ENCODE measurements at places on chromosomes 16 and 17. TPM values are rescaled to one million over a fixed set of nuclear protein-coding genes. Genes with fewer than 3 reads are reported as not detected.

The TP53TG3 gene
- total RNA-seq = not detected

The CYB5B gene
- total RNA-seq = 41.3 TPM

The EVI2A gene
- total RNA-seq = 0.21 TPM

The CACNG1 gene
- not detected for total RNA-seq

The SPATA22 gene
- total RNA-seq = not detected

The SLC52A1 gene
- 0.70 TPM for total RNA-seq

The TBC1D3E gene
- not detected for total RNA-seq

The TPSB2 gene
- total RNA-seq = not detected

The TTLL6 gene
- not detected for total RNA-seq

The ELOB gene
- 643 TPM for total RNA-seq

The IRX3 gene
- total RNA-seq = 13.1 TPM

The PRSS8 gene
- 81.1 TPM for total RNA-seq

The KCTD13 gene
- 9.0 TPM for total RNA-seq

The ITGB4 gene
- 873 TPM for total RNA-seq

The ADGRG3 gene
- total RNA-seq = not detected

The TBX2 gene
- total RNA-seq = 1.4 TPM

The PROCA1 gene
- total RNA-seq = 0.21 TPM

The AGRP gene
- total RNA-seq = not detected

The KRTAP9-8 gene
- total RNA-seq = not detected

The C1QL1 gene
- total RNA-seq = 0.71 TPM

The PTX4 gene
- not detected for total RNA-seq

The TEDC2 gene
- total RNA-seq = 19.5 TPM

The CACNG4 gene
- 0.99 TPM for total RNA-seq

The CHST4 gene
- not detected for total RNA-seq

The DUS1L gene
- total RNA-seq = 76.2 TPM

The ZP2 gene
- total RNA-seq = not detected

The C16orf74 gene
- 62.1 TPM for total RNA-seq

The ANKS4B gene
- total RNA-seq = not detected

The LRRC37A gene
- 0.49 TPM for total RNA-seq

The HS3ST3A1 gene
- total RNA-seq = 2.5 TPM

The EXOC3L1 gene
- 0.99 TPM for total RNA-seq

The NPIPB13 gene
- not detected for total RNA-seq

The TBC1D26 gene
- not detected for total RNA-seq

The C17orf100 gene
- 0.71 TPM for total RNA-seq

The CLEC19A gene
- total RNA-seq = not detected

The CD7 gene
- total RNA-seq = not detected

The RNFT1 gene
- total RNA-seq = 9.3 TPM

The LGALS9B gene
- total RNA-seq = 2.5 TPM

The TRPV2 gene
- 2.9 TPM for total RNA-seq

The OTOP3 gene
- 0.14 TPM for total RNA-seq

The ANKFN1 gene
- total RNA-seq = 0.07 TPM

The CPD gene
- 119 TPM for total RNA-seq

The MYH3 gene
- total RNA-seq = 0.35 TPM

The TTYH2 gene
- total RNA-seq = 1.7 TPM

The ASGR1 gene
- 0.21 TPM for total RNA-seq

The RNF157 gene
- total RNA-seq = 0.07 TPM

The RNF135 gene
- total RNA-seq = 15.7 TPM

The BAIAP3 gene
- not detected for total RNA-seq

The MMP28 gene
- 64.9 TPM for total RNA-seq

The ZKSCAN2 gene
- 1.4 TPM for total RNA-seq

The MON1B gene
- total RNA-seq = 21.1 TPM

The MEAK7 gene
- 41.5 TPM for total RNA-seq

The SPEM2 gene
- total RNA-seq = not detected

The TLCD1 gene
- total RNA-seq = 20.2 TPM

The ABCA10 gene
- 0.42 TPM for total RNA-seq

The GAN gene
- total RNA-seq = 7.8 TPM

The FAM234A gene
- total RNA-seq = 69.4 TPM

The RDM1 gene
- 4.6 TPM for total RNA-seq

The ABCC12 gene
- not detected for total RNA-seq

All from airway epithelial cell (primary cell).